Left cardiac atrium (tissue), 4 donors: ENCODE measurements at places on chromosomes 7 and 10.

DNA sequence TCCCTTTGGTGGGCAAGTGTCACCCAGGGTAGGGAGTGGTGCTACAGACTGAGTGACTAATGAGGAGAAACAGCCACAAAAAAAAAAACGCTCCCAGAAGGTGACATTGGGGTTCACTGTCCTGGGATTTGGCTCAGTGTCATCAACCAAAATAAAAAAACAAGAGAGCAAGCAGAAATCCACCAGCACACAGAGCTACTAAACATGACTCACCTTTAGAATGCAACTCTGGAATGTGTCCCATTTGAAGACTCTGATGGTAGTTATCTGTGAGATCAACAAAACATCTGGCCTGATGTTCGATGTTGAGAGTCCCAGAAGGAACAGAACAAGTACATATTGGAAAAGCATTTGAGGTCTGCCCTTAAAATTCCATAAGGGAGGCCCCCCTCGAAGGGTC, 200.3 kb upstream of the LYZL2 start:
- DNase-seq = no peak

GRCh38 chr7:97639036-97639435, 92.8 kb upstream of the TAC1 start:
- DNase-seq = no peak

DNA sequence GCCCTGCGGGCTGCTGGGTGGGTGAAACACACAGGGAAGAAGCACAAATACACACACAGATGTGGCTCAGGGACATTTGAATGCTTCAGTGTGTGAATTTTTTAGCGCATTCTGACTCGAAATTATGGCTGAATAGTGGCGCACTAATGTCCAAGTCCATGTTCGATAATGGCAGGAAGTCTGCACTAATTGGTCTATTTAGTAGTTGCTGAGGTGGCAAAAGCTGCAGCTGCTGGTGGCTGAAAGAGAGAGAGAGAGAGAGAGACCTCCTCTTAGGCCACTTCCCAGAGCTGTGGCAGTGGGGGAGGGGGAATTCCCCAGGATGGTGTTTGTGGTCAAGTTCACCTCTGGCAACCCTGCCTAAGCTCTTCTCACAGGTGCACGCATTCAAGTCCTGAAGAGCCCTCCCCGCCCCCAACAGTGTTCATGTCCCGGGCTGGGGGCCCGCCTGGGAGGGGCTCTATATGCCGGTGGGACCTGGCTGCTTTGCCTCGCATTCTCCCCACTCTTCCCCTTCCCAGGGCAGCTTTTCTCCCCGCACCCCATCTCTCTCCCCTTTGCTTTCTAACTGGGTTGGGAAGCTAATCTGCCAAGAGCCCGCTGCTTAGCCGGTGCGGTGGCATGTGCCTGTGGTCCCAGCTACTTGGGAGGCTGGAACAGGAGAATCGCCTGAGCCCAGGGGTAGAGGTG, 6.0 kb upstream of the MNX1 start:
- no peak for DNase-seq

DNA sequence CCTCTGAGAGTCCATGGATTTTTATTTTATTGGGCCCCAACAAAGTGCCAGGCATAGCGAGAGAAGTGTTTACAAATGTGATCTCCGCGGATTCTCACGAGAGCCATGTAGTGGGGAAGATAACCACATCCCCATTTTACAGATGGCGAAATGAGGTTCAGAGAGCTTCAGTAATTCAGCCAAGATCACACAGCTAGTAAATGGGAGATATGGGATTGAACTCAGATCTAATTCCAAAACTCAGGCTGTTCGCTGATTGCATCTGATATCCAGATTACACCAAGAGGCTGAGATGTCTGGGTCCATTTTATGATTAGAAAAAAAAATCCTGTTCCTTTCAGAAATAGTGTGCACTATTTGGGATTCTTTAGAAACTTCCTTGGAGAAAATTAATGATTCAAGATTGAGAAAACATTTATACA, 1.3 kb downstream of the FAS start:
- DNase-seq = no peak
